ENCODE measurements at places on chromosomes 7 and 10.

DNA sequence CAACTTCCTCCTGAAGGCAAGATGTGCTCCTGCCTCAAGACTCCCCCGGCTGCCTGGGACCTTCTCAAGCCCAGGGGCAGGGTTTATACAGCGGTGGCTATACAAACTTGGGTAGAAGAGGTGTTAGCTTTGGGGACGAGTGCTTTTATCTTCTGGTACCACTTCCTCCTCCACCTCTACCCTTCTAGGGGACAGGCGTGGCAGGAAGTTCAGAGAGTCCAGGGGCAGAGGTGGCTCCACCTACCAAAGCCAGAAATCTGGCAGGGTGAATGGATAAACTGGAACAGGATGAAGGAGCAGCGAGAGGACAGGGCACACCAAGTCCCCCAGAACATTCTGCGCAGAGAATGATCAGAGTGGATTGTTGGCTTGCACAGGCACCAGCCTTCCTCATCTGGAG is 24.0 kb upstream of the TM9SF3 start:
- DNase-seq: no peak

DNA sequence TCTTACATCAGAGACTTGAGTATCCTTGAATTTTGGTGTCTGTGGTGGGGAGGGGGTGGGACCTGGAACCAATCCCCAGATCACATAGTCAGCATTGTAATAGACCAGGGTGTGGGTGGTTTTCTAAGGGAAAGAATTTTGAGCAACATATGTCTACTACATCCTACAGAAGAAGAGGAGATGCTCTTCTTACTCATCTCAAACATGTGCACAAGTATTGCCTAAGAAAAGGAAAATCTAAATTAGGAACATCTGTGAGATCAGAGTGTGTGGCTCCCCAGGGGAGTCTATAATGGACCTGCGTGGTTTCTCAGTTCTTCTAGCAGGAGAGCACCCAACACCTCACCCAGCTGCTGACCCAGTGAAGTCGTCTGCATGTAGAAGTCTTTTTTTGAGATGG is 148.8 kb downstream of the CCDC3 start:
- no peak for DNase-seq

GRCh38 chr7:25711940-25712339 is 440.1 kb upstream of the NFE2L3 start:
- DNase-seq: no peak

DNA sequence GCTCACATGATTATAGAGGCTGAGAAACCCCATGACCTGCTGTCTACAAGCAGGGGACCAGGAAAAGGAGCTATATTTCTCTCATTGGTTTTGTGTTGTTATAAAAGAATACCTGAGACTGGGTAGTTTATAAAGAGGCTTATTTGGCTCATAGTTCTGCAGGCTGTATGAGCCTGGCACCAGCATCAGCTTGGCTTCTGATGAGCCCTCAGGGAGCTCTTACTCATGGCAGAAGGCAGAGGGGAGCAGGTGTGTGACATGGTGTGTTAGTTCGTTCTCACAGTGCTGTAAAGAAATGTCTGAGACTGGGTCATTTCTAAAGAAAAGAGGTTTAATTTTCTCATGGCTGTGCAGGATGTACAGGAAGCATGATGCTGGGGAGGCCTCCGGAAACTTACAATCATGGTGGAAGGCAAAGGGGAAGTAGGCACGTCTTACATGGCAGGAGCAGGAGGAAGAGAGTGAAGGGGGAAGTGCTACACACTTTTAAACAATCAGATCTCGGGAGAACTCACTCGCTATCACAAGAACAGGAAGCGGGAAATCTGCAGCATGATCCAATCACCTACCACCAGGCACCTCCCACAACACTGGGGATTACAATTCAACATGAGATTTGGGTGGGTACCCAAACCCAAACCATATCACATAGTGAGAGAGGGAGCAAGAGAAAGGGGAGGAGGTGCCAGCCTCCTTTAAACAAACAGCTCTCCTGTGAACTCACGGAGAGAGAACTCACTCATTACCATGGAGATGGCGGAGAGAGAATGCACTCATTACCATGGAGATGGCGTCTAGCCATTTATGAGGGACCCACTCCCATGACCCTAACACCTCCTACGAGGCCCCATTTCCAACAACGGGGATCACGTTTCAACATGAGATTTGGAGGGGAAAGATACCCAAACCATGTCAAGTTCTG is 133.4 kb downstream of the JCAD start:
- DNase-seq: no peak

DNA sequence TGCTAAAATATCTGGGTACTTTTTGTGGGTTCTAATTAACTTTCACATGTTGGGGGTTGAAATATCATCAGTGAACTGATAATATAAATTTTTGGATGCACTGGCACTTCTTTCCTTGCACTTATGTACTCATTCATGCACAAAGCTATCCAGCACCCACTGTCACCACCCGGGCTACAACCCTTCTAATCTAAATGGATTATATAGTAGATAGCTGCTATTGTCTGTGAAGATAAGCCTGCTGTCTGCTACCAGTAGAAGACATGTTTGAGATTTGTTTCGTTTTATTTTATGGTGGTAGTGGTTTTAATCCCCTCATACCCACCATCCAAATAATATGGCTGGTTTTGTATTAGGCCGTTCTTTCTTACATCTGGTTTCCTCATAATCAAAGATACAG is 353.5 kb upstream of the LRGUK start:
- DNase-seq: no peak

- DNase-seq: no peak
Measured at GRCh38 chr7:127995156-127995880, 35.9 kb downstream of the LRRC4 start.

DNA sequence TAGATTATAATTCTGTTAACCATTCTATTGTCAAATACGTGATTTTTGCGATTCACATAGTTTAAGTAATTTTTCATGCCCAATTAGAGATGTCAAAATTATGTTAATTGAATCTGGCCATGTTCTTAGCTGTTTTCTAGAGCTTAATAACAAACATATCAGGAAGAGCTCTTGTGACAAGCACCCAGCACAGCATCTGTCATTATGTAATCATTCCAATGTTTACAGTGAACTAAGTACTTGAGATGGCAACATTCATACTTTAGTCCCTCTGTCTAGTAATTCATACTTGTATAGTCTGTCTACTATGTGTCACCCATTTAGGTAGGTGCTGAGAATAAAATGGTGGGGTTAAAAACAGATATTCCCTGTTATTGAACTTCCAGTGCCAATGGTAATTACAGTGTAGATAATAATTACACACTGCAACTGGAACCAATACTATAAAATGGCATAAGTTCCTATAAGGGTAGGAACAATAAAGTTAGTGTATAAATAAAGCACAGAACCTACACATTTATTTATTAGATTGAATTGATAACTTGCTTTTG is 55.2 kb downstream of the ZEB1 start:
- DNase-seq: peak; percentile 15
